ENCODE measurements at places on chromosomes 2 and 18.

DNA sequence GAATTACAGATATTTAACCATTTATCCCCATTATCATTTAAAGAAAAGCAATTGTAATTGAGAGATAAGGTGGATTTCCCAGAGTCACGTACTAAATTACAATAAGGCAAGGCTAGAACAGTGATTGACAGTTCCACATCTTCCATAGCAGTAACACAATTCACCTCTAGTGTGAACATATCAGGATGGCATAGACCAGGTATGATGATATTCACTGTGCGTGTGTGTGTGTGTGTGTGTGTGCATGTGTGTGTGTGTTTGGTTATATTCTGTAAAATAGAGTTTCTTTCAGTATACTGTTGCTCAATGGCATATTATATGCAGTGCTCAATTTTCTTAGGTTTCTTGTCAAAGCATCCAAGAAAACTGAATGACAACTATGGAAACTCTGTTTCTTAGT, 1.7 kb downstream of the SCN2A start:
- DNase-seq = no peak

- DNase-seq = no peak
Observed at GRCh38 chr2:1812926-1813325, 68.6 kb upstream of the PXDN start.

DNA sequence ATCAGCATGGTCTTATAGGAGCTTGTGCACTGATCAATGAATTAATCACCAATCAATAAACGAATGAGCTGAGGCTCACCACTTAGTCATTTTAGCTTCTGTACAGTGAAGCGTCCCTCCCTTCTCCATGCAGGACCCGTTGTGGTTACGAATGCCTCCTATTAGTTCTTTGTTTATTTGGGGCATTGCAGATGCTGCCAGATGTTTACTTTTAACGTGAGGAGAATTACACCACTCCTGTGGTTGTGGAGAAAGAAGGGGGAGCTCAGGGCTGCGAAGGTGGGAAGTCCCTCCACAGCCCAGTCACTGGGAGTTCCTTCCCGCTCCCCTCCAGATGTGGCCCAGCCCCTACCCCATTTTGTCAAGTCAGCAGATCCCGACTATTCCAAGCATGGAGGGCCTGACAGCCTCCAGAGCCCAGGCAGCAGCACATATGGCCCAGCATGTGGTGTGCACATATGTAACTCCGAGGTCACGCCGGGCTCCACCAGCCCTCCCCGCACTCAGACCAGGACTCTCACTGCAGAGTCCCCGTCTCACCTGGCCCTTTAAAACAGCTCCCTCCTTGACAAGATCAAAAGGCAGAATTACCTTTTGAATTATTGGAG, 20.9 kb downstream of the PKDCC start:
- DNase-seq = no peak

GRCh38 chr18:30623401-30624065, 419.0 kb downstream of the DSC3 start:
- DNase-seq = no peak

GRCh38 chr2:201973305-201973928, 60.2 kb upstream of the FZD7 start:
- no peak for DNase-seq

- DNase-seq = no peak
Observed at GRCh38 chr2:26778507-26778906, 7.3 kb upstream of the CENPA start.

DNA sequence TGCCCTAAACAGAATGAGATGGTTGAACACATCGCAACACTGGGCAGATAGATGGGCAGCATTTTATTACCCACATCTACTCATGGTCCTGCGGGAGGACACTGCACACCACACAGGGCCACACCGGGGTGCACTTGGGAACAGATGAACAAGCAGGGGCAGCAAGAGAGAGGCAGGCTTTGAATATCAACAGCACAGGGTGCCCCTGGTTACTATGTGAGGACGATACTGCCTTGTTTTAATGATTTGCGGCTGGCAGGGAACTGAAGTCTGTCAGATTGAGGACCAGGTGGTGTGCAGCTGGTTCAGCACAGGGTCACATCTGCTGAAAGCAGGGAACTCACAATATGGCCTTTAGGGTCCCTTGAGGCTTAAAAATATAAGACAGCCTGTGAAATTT, 195.7 kb downstream of the PIEZO2 start:
- DNase-seq = no peak

- DNase-seq = no peak
Observed at GRCh38 chr2:207530160-207531031, 634 bp downstream of the CREB1 start.

- no peak for DNase-seq
Observed at GRCh38 chr2:120005834-120006521, 6.9 kb upstream of the EPB41L5 start.

DNA sequence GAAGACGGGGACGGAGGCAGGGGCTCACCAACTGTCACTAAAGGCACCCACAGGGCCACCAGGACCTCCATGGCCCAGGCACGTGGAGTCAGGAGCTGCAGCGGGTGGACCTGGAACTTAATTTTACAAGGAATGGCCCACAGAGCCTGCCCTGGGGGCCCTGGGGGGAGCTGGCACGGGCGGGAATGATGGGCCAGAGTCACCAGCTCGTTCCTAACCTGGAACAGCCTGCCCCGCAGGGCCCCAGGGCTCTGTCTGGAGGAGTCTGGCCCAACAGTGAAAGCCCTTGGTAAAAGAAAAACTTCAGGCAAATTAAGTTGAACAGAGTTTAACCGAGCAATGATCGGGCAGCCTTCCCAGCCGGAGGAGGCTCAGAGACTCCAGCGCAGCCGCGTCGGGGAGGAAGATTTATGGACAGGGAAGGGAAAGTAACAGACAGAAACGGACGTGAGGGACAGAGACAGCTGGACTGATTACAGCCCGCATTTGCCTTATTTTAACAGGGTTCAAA, 118.4 kb upstream of the TMEM18 start:
- no peak for DNase-seq

DNA sequence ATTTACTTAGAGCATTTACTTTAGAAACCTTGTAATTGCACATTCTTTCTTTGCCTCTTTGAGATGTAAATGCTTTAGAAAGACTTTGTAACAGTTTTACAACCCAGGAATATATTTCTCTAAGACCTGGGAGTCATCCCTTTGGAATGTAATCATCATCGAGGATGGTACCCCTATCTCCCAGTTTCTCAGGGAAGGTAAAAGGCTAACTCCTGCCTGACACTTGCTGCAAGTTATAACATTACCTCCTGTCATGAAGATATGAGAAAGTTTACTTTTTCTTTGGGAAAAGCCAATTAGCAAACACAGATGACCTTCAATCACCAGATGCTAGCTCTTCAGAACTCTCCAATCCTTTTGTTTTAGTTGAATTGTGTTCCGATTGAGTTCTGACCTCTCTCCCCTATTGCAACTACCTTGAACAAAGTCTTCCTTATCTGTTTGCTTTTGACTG, 420.3 kb upstream of the FSIP2 start:
- DNase-seq = no peak

DNA sequence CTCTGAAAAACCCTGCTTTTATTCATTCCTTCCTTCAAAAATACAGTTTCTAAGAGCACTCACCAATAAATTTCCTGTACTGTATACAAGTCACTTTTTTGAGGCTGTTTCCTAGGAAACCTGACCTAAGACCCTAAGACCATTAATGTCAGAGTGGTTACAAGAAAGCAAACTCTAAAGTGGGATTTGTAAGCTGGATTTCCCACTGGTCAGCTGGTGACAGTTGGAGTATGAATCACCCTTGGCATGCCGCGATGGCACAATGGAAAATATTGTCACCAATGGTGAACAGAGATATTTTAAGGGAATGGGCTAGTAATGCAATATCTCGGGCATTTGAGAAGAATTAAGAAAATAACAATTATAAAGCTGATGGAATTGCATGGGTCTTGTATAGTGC, 101.9 kb downstream of the COL3A1 start:
- no peak for DNase-seq

- no peak for DNase-seq
Observed at GRCh38 chr2:177221970-177222369, 9.4 kb downstream of the HNRNPA3 start.

- peak; percentile 61 for DNase-seq
Observed at GRCh38 chr2:44358503-44358902, 2.8 kb downstream of the PREPL start.

DNA sequence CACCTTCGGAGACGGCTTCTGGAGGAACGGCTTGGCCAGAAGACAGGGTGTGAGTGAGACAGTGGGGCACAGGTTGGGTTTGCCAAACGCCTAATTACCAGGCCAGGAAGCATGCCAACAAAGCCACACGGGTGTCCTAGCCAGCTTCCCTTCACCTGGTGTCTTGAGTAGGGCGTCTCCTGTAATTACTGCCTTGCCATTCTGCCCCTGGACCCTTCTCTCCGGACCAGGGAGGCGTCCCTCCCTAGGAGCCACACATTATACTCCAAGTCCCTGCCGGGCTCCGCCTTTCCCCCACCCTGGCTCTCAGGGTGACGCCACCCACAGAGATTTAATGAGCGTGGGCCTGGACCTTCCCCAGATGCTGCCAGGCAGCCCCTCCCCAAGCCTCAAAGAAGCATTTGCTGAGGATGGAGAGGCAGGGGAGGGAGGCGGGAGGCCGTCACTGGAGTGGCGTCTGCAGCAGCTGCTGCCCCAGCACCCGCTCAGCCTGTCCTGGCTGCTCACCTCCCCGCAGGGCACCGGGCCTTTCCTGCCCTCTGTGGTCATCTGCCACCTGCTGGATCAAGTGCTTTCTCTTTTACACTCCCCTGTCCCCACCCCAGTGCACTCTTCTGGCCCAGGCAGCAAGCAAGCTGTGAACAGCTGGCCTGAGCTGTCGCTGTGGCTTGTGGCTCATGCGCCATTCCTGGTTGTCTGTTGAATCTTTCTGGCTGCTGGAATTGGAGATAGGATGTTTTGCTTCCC, 20.7 kb downstream of the FOSL2 start:
- no peak for DNase-seq

DNA sequence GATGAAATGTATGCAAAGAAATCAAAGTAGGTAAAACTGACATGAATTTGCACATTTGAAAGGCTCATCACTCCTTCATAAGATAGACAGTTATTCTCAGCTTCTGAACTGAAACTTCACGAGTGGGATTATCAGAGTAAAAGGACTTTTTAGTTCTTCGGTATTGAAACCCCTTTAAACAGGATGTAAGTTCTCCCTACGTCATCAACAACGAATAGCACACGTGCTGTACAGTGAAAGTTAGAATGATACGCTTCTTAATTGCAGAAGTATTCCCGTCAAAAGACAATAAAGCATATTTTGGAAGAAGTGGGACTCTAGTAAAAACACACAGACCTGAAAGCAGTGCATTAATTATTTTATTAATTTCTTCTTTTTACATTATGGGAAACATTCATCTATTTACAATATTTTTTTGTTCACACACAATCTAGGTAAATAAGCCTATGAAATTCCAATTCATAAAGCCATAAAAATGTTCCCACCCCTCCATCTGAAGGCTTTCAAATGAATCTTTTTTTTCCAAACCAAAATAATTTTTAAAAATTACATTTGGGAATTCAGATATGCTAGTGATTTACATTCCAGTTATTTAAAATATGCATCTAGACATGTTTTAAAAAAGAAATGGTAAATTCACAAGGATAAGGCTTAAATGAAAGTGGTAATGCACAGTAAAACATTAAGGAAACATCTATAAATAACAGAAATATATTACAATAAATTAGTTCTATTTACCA, 45.9 kb downstream of the TGIF1 start:
- DNase-seq = no peak

GRCh38 chr18:13260935-13261640, 42.5 kb downstream of the LDLRAD4 start:
- no peak for DNase-seq

GRCh38 chr18:79380816-79381806, 14.6 kb upstream of the NFATC1 start:
- no peak for DNase-seq

- DNase-seq = no peak
Observed at GRCh38 chr2:6787376-6787775, 78.3 kb downstream of the CMPK2 start.

DNA sequence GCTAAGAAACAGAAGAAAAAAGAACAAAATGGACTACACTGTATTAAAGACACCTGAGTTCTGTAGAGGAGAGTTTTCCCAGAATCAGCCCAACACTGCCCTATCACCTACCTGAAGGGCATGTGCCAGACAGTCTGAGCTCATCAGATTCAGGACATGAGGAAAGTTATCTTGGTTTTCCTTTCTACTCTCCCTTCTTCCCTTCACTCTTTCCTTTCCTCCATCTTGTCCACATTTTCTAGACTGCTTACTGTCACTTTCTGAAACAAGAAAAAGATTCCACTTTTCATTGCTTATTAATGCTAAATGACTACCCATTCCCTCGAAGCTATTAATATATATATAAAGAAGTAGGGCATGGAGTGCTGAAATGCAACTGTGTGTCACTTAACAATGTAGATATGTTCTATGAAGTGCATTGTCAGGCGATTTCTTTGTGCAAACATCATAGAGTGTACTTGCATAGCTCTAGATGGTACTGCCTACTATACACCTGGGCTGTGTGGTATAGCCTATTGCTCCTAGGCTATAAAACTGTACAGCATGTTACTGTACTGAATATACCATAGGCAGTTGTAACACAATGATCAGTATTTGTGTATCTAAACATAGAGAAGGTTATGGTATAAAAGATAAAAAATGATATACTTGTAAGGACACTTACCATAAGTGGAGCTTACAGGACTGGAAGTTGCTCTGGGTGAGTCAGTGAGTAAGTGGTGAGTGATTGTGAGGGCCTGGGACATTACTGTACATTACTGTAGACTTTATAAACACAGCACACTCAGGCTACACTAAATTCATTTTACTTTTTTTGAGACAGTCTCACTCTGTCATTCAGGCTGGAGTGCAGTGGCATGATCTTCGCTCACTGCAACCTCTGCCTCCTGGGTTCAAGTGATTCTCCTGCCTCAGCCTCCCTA, 145.5 kb upstream of the ITGA6 start:
- DNase-seq = no peak

DNA sequence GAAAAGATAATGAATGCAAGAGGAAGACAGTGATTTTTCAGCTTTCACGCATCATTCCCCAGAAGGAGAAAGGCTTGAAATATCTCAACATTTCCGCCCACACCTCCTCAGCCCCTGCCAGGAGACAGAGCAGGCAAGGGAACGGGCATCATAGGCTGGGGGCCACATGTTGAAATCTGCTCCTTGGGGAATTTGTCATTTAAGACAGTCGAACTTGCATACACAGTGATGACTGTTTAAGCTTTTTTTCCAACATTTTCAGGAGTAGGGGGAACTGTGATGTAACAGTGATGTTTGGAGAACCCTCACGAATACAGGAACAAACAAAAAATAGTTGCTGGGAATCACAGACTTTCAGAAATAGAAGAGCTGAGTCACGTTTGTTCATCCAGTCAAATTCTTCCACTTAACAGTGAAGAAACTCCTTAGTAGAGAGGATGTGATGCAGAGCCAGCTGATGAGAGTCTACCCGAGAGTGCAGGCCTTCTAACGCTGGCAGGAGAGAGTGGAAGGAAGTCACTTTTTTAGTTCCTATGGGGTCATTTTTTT, 266.8 kb downstream of the ALPK2 start:
- peak; percentile 94 for DNase-seq

DNA sequence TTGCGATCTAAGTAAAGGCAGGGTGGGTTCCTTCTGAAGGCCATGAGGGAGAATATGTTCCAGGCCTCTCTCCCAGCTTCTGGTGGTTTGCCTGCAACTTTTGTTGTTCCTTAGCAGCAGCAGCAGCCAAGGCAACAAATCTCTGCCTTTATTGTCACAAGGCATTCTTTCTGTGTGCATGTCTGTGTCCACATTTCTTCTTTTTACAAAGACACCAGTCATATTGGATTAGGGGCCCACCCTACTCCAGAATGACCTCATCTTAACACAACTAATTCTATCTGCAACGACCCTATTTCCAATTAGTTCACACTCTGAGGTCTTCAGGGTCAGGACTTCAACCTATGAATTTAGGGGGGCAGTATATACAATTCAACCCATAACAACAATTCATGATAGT, 587.5 kb downstream of the XIRP2 start:
- DNase-seq = no peak

All from glomerular endothelial cell (primary cell).